ENCODE measurements at places on chromosomes 16 and 17.

DNA sequence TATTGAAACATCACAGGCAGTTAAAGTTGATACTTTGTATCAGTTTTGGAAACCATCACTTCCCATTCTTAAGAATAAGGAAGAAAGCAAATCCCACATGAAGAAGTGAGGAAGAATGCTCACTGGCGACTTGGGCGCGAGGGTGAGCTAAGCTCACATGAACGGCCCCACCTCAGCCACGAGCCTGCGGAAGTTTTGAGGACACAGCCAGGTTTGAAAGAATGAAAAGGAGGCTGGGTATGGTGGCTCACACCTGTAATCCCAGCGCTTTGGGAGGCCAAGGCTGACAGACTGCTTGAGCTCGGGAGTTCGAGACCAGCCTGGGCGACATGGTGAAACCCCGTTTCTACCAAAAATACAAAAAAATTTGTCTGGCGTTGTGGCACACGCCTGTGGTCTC is 110.3 kb upstream of the CHMP6 start:
- DNase-seq = no peak

GRCh38 chr17:45098869-45099616 is 33.3 kb downstream of the PLCD3 start:
- DNase-seq = peak; percentile 87

DNA sequence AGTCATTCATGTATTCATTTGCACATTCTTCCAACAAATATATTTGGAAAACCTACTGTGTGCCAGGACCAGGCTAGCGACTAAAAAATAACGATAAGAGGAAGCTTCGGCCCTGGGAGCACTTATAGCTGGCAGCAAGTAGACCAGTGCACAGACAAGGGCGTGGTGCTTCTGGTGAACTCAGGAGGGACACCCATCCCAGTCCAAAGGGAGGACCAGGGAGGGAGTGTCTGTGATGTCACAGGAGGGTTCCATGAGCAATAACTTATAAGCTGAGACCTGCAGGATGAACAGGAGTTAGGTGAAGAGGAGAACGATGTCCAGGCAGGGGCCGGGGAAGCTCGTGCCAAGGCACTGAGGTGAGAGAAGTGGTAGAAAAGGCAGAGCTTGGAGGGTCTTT is 17.4 kb upstream of the PHOSPHO1 start:
- DNase-seq = peak; percentile 74

- no peak for DNase-seq
Measured at GRCh38 chr17:58205936-58206335, 13.1 kb downstream of the MKS1 start.

DNA sequence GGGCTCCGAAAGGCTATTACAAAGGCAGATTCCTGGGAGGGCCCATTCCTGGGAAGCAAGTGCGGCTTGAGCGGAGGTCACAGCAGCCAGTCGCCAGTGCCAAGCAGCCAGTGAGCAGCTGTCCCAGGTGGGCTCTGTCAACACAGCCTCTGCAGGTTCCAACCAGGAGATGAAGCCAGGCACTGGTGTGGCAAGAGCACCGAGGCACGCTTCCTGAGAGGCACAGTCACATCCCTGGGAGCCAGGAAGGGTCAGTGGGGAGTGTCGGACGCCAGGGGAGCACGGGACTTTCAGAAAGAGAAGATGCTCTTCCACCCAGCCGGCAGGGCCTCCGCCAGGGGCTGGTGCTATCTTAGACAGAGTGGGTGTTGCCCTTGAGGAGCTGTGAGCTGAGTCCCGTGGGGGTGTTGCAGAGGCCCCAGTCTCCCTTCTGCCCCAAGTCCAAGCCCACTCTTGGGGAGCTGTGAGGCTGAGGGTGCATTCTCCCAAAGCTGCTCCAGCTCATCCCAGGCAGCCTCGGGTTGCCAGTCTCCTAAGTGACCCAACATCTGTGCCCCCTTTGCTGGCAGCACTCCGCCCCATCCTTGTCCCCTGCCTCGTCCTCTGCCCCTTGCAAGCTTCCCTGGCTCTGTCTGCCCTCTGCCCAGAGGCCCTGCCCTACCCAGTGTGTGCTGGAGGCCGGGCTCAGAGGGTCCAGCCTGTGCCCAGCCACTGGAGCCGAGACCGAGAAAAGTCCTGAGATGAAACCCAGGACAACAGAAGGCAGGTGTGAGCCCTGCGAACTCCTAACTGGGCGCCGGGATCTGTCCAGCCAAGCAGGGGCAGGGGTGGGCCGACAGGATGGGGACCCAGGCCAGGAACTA is 6.6 kb downstream of the UBALD1 start:
- no peak for DNase-seq

DNA sequence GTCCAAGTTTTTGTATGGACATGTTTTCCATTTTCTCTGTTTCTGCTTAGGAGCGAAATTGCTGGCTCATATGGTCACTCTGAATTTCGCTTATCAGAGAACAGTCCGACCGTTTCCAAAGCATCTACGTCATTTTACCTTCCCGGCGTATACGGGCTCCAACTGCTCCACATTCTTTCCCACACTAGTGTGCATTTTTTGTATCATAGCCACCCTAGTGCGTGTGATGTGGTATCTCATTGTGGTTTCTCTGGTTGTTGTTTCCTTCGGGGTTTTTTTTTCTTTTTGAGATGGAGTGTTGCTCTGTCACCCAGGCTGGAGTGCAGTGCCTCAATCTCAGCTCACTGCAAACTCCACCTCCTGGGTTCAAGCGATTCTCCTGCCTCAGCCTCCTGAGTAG is 31.0 kb upstream of the BHLHA9 start:
- no peak for DNase-seq

GRCh38 chr17:7836596-7837407 is 2.8 kb downstream of the KDM6B start:
- DNase-seq = peak; percentile 86

GRCh38 chr17:13074026-13074425 is 56.2 kb upstream of the ELAC2 start:
- DNase-seq = no peak
